Activated gamma-delta T cell treated with anti-CD3 and anti-CD28 coated beads, Interleukin-2, amount 50 U/mL, for 16 hours (primary cell): ENCODE measurements at places on chromosomes 3 and 15.

DNA sequence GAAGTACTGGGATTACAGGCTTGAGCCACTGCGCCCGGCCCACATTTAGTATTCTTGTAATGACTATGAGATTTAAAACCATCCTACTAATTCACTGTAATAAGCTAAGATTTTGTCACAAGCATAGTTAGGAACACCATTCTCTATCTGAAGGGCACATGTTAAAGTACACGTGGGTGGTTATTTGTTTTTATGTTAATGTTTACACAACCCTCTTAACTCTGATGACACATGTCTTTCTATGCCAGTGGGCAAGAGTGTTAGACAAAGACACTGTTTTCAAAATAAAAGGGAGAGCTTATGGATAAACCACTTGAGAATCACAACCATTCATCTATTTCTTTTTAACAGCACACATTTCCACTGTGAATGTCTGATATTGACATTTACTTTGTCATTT lies 537.6 kb upstream of the IL12A start:
- no peak for DNase-seq

GRCh38 chr15:66994927-66995656 lies 70.3 kb upstream of the SMAD3 start:
- DNase-seq, result no peak

DNA sequence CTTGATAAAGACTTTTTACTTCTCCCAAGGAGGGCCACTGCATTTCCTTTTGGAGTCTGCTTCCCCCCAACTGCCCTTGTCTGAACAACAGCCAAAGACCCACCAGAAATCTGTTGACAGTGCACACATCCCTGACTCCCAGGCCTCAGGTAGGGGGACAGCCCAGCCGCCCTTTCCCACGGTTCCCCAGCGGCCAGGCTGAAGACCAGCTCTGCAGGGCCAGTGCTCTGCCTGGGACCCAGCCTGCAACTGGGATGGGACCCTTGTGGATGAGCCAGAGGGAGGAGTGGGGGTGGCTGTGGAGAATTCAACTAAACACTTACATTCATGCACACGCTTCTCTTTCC lies 8.1 kb upstream of the PRR23E start:
- no peak for DNase-seq

DNA sequence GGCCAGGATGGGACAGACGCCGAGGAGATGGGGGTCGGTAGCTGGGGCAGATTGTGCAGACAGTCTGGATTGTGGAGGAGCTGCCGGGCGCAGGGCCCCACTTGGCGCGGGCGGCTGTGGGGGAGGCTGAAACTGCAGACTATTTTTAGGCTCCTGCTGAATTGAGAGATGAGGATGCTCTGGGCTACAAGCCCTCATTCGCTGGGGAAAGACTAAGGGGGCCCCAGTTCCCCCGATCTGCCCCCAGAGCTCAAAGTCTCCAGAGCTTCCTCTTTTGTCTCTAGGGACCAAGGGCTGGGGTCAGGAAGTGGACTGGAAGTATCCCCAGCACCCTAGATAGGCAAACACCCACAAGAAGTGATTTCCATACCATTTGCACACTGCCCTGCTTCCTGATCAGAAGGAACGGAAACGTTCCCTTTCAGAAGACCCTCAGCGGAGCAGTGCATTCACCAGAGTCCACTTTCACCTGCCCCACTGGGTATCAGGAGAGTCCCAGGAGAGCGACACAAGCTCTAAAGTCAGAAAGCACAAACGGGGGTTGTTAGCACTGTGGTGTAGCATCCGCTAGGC lies 29.7 kb downstream of the SEMA7A start:
- DNase-seq, result no peak

- no peak for DNase-seq
Observed at GRCh38 chr15:57780471-57780870, 74.0 kb downstream of the POLR2M start.

GRCh38 chr3:56488812-56489600 lies 20.7 kb upstream of the ERC2 start:
- no peak for DNase-seq

- no peak for DNase-seq
Observed at GRCh38 chr3:73729969-73730440, 105.3 kb upstream of the PDZRN3 start.

- DNase-seq, result no peak
Observed at GRCh38 chr3:170002231-170002630, 35.6 kb upstream of the GPR160 start.
